ENCODE measurements at places on chromosomes 2 and 18. TPM values are rescaled to one million over a fixed set of nuclear protein-coding genes. Genes with fewer than 3 reads are reported as not detected.

- no peak overlapping the region for H3K4me3 ChIP-seq
- peaks cover 13% of the 10 kb centered on the region for H3K27me3 ChIP-seq
- no peaks in the 10 kb centered on the region for H3K4me1 ChIP-seq
- H3K27ac ChIP-seq = no peak overlapping the region
- H3K36me3 ChIP-seq = no peaks in the 10 kb centered on the region
Measured at GRCh38 chr2:233706720-233707119, 6.0 kb upstream of the UGT1A5 start.

DNA sequence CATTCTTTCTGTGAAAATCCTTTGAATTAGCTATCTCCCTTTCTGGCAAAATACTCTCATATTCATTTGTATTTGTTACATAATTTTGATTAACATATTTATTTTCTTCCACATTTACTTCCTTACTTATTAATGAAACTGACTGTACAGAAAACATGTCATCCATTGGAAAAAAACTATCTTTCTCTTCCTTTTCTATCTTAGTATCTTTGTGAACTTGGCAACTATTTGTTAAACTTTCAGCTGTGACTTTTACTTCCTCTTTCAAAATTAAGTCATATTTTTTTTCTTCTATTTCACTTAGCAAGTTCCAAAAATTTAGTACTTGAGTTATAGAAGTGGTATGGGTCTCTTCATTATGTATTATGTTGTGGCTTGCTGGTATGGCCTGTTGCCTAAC lies 2.6 kb downstream of the RAD51AP2 start:
- no peak overlapping the region for H3K4me3 ChIP-seq
- no peaks in the 10 kb centered on the region for H3K4me1 ChIP-seq
- DNase-seq = no peak
- peaks cover 34% of the 10 kb centered on the region for H3K27me3 ChIP-seq

DNA sequence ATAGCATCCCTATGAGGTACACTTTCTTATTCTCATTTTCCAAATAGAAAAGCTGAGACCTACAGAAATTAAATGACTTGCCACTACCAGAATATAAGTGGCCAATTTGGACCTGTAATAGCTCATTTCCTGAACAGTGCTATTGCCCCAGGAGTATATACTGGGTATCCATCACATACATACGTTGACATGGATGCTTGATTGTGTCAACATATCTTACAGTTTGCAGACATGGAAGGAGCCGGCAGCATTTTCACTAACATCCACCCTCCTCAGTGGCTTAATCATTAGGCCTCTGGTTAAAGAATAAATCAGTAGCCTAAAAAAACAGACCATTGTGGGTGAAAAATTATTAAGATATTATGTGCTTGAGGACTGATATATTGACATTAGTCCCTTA lies 829.3 kb downstream of the LRP1B start:
- H3K4me1 ChIP-seq = no peaks in the 10 kb centered on the region
- no peaks in the 10 kb centered on the region for H3K36me3 ChIP-seq
- H3K27me3 ChIP-seq = no peaks in the 10 kb centered on the region
- no peak overlapping the region for H3K27ac ChIP-seq

- peaks cover 62% of the 10 kb centered on the region for H3K36me3 ChIP-seq
- no peak overlapping the region for H3K4me3 ChIP-seq
- H3K27ac ChIP-seq = no peak overlapping the region
- DNase-seq = no peak
- H3K27me3 ChIP-seq = no peaks in the 10 kb centered on the region
Measured at GRCh38 chr18:77086034-77086433, 46.5 kb downstream of the MBP start.

- no peak for DNase-seq
- H3K4me1 ChIP-seq = peaks cover 35% of the 10 kb centered on the region
- no peak overlapping the region for H3K27ac ChIP-seq
- no peaks in the 10 kb centered on the region for H3K27me3 ChIP-seq
- H3K4me3 ChIP-seq = no peak overlapping the region
Measured at GRCh38 chr2:173983391-173983871, 18.3 kb upstream of the SP3 start.

GRCh38 chr2:158507141-158507540 lies 50.4 kb downstream of the PKP4 start:
- H3K4me1 ChIP-seq = peaks cover 11% of the 10 kb centered on the region
- H3K27ac ChIP-seq = no peak overlapping the region
- H3K27me3 ChIP-seq = no peaks in the 10 kb centered on the region
- no peak overlapping the region for H3K4me3 ChIP-seq

- H3K4me3 ChIP-seq = no peak overlapping the region
- H3K27ac ChIP-seq = no peak overlapping the region
- DNase-seq = no peak
- H3K36me3 ChIP-seq = no peaks in the 10 kb centered on the region
Measured at GRCh38 chr2:128562471-128563347, 244.0 kb upstream of the HS6ST1 start.

DNA sequence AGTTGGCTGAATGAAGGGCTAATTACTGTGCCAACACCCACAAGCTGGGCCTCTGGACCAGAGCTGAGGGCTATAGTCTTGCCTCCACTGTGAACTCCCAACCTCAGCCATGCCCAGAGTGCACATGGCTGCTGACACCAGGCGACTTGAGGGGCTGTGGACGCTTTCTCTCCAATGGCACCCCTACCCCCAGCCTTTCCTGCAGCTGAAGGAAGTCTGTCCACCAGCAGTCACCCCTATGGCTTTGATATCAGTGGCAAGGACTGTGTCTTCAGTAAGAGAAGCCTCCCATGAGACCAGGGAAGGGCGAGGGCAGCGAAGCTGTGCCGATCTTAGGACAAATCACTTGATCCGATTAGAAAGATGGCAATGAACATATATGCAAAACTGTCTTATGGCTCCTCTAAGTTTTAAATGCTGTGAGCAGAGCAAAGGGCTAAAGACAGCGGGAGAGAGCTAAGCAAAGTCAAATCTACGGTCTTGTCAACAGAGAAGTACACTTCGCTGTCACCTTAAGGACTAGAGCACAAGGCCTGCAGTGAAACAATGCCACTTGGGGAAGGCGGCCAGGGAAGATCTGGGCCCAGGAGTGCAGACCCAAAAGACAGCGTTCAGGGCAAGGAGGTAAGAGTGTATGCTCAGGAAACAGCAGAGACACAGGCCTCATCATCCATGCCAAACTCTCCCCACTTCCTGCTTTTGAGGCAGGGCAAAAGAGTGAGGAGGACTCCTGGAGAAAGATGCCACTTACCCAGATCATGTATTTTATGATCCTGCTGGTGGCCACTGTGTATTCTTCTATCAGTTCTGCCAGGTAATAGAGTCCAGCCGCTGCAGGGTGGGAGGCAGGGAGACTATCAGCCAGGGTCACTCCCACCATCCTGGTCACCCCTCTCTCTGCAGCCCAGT lies 1.5 kb downstream of the TEX261 start:
- H3K4me3 ChIP-seq = peak overlapping the region; percentile 97
- H3K4me1 ChIP-seq = peaks cover 23% of the 10 kb centered on the region
- H3K27me3 ChIP-seq = no peaks in the 10 kb centered on the region

- no peak for DNase-seq
- no peaks in the 10 kb centered on the region for H3K27me3 ChIP-seq
- H3K27ac ChIP-seq = no peak overlapping the region
- no peaks in the 10 kb centered on the region for H3K4me1 ChIP-seq
- H3K36me3 ChIP-seq = no peaks in the 10 kb centered on the region
Measured at GRCh38 chr2:105590780-105591660, 153.7 kb upstream of the NCK2 start.

DNA sequence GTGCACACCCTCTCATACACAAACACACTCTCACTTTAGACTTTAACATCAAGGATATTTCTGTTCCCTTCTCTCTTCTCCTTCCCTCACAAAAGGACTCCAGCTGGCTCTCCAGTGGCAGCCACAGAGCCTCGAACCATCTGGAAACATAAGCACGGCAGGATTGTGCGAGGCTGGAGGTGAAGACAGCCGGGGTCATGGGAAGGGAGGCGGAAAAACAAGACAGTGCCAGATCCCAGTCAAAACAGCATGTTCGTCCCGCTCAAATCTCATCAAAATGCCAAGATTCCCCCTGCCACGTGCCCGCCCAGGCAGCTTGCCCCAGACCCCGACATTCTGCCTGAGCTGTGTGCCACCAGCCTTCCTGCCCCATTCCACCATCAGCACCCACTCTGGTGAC lies 180.3 kb downstream of the ZBTB7C start:
- H3K4me1 ChIP-seq = peaks cover 14% of the 10 kb centered on the region
- no peak for DNase-seq
- H3K4me3 ChIP-seq = no peak overlapping the region

- no peak overlapping the region for H3K27ac ChIP-seq
- no peaks in the 10 kb centered on the region for H3K4me1 ChIP-seq
- peaks cover 75% of the 10 kb centered on the region for H3K36me3 ChIP-seq
Measured at GRCh38 chr2:85648619-85649018, 19.4 kb downstream of the SFTPB start.

DNA sequence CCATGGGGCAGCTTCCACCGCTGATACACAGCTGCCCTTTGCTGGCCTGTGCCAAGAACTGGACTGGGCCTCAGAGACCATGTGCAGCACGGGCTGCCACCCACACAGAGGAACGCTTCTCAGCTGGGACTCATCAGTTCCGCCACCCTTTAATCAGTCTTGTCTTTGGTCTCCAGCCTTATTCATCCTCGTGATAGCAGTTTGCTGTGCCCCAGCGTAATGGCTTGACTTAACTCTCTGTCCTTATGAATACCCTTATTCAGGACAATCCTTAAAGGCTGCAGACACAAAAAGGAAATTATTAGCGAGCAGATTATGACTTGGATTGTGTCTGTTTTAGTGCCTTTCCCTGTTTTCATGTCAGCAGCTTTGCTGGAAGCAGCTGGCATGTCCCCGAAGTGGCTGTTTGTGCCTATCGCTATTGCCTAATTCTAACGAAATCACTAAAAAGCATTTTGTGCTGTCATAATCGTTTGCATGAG lies 108.9 kb upstream of the DAPL1 start:
- H3K4me1 ChIP-seq = no peaks in the 10 kb centered on the region
- no peak overlapping the region for H3K4me3 ChIP-seq
- no peak overlapping the region for H3K27ac ChIP-seq

- no peak for DNase-seq
- no peak overlapping the region for H3K27ac ChIP-seq
- peaks cover 4% of the 10 kb centered on the region for H3K4me1 ChIP-seq
- H3K36me3 ChIP-seq = no peaks in the 10 kb centered on the region
- peaks cover 67% of the 10 kb centered on the region for H3K27me3 ChIP-seq
Measured at GRCh38 chr2:172734711-172735581, 699 bp upstream of the RAPGEF4 start.

DNA sequence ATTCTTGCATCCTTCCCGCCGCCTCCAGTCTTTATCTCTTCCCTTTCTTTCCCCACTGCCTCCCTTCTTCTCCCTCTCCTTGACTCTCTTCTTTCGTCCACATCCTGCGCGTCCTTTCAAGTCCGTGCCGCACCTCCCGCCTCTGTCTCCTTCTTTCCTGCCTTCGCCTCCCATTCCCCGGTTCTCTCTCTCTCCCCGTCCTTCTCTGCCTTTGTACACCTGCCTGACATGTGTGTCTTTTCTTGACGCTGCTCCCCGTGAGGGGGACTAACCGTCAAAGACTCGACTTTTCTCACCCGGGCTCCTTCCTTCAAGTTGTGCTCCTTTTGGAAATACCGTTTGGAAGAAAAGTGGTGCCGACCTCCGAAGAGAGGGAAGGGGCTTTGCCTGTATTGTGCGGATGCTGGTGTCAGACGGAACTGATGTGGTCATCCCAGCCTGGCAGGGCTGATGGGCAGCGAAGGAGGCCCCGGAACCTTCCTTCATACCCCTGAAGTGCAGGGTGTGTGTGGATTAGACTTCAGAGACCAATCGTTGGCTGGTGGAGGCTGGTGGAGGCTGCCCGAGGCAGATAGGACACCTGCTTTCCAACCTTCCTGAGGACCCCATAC lies 879 bp downstream of the TMEM178A start:
- peak overlapping the region; percentile 64 for H3K4me3 ChIP-seq
- peaks cover 71% of the 10 kb centered on the region for H3K27me3 ChIP-seq
- peaks cover 6% of the 10 kb centered on the region for H3K4me1 ChIP-seq
- no peaks in the 10 kb centered on the region for H3K36me3 ChIP-seq
- no peak for DNase-seq
- H3K27ac ChIP-seq = no peak overlapping the region

- DNase-seq = no peak
- H3K27me3 ChIP-seq = no peaks in the 10 kb centered on the region
- peaks cover 79% of the 10 kb centered on the region for H3K36me3 ChIP-seq
- H3K4me1 ChIP-seq = peaks cover 16% of the 10 kb centered on the region
- H3K4me3 ChIP-seq = no peak overlapping the region
- no peak overlapping the region for H3K27ac ChIP-seq
Measured at GRCh38 chr2:54632733-54633692, 90.4 kb upstream of the EML6 start.

DNA sequence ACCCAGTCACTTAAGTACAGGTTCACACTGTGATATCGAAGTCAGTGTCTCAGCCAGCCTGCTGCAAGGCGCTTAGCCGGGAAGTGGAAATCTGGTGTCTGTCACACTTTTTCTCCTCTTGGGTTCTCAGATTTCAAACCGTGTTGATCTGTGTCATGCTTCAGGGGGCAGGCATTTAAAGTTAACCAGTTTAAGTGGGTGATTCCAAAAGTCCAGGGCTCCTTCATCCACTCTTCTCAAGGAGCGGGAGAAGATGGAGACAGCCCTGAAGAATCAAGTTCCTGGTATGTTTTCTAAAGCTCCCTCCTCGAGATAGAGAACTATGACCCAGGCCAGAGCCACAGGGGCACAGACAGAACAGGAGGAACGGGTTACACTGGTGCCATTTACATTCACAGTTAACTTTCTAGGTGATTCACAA lies 331.7 kb downstream of the GBX2 start:
- H3K27ac ChIP-seq = no peak overlapping the region
- H3K4me1 ChIP-seq = no peaks in the 10 kb centered on the region
- no peaks in the 10 kb centered on the region for H3K36me3 ChIP-seq

- H3K4me3 ChIP-seq = no peak overlapping the region
- H3K27me3 ChIP-seq = peaks cover 7% of the 10 kb centered on the region
- no peak for DNase-seq
- no peak overlapping the region for H3K27ac ChIP-seq
- no peaks in the 10 kb centered on the region for H3K36me3 ChIP-seq
Measured at GRCh38 chr18:9413576-9413975, 61.7 kb upstream of the RALBP1 start.

DNA sequence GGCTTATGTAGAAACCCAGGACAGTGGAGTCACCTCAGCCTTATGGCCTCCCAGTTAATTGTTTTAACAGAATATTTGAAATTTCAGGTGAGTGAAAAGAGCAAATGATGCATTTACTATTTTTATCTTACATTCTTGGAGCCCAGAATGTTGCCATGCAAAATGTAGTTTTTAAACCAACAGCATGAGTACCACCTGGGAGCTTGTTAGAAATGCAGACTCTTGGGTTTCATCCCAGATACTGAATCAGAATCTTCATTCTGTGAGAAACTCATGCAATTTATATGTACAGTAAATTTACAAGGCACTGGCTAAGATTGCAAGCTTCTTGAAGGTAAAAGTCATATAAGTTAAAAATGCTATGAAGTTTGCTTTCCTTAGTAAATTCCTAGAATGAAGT lies 654.5 kb upstream of the CDH2 start:
- no peak overlapping the region for H3K4me3 ChIP-seq
- no peak overlapping the region for H3K27ac ChIP-seq
- no peaks in the 10 kb centered on the region for H3K4me1 ChIP-seq

Gene SLC35F5
- total RNA-seq = 39.6 TPM

Gene SNRNP27
- total RNA-seq = 60.4 TPM

Gene TXNDC2
- total RNA-seq = 0.39 TPM

Gene ITGA4
- 96.5 TPM for total RNA-seq

Gene LRATD1
- not detected for total RNA-seq

Gene DHRS9
- 3.3 TPM for total RNA-seq

Gene G6PC2
- not detected for total RNA-seq

Gene TIMM21
- total RNA-seq = 48.3 TPM

Gene STPG4
- total RNA-seq = not detected
